Cardiac fibroblast (primary cell): ENCODE measurements at places on chromosomes 7 and 10.

DNA sequence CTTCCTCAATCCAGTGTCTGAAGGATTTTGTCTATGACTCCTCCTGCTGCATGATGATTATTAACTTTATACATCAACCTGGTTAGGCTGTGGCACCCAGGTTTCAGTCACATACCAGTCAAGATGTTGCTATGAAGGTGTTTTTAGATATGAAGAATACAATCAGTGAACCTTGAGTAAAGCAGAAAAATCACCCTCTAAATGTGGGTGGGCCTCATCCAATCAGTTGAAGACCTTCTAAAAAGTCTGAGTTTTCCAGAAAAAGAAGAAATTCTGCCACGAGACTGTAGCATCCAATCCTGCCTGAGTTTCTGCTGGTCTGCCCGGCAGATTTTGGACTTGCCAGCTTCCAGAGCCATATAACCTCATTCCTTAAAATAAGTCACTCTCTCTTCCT lies 126.1 kb upstream of the FRMD4A start:
- DNase-seq: no peak

DNA sequence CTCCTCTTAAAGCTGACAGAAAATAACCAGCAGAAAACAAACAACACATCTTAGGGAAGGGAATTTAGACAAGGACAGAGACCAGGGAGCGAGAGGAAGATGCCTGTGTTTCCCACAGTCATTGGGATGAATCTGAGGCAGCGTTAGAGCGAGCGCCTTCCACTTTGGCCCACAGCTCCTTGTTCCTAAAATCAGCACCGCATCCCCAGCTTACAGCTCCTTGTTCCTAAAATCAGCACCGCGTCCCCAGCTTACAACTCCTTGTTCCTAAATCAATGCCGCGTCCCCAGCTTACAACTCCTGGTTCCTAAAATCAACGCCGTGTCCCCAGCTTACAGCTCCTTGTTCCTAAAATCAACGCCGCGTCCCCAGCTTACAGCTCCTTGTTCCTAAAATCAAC lies 593.3 kb downstream of the PTPRN2 start:
- DNase-seq: no peak

- no peak for DNase-seq
Observed at GRCh38 chr10:119177708-119178371, 772 bp downstream of the PRDX3 start.

DNA sequence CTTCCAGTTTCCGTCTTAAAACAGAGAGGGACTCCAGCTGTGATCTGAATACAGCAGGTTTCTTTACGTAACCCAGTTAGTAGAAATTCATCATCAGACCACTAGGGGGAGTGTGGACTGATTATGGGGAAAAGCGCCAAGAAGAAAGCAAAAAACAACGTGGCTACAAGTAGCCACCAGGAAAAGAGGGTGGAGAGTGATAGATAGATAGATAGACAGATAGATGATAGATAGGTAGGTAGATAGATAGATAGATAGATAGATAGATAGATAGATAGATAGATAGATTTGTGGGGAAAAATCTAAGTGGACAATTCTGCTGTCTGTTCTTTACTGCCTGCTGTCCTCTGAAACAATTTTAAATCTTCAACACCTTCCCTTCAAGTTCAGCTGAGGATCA lies 12.7 kb upstream of the AKR1B10 start:
- DNase-seq: peak; percentile 93

DNA sequence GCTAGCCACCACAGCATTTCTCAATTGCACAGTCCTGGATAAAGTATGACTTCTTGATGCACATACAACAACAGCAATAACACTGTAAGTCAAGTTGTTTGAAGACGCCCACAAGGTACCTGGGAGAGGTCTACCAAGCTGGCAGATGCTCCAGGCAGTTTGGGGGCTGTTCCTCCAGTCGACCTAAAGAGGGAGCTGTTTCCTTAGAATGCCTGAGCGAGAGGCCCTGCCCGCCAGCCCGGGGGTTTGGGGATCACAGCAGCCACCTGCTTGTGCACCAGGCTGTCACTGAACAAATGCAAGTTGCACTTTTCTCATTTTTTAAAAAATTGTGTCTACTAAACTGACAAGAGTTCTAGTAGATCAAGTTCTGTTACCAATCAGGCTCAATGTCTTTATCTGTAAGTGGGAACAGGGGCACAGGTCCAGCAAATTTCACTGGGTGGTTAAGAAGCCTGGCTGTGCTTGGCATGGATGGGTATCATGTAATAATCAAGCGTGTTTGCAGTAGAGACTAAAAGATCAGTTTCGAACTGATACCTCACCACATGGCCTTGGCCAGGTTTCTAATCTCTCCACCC lies 193.8 kb upstream of the ADO start:
- peak; percentile 66 for DNase-seq

- no peak for DNase-seq
Observed at GRCh38 chr7:95725205-95725604, 47.1 kb upstream of the DYNC1I1 start.

DNA sequence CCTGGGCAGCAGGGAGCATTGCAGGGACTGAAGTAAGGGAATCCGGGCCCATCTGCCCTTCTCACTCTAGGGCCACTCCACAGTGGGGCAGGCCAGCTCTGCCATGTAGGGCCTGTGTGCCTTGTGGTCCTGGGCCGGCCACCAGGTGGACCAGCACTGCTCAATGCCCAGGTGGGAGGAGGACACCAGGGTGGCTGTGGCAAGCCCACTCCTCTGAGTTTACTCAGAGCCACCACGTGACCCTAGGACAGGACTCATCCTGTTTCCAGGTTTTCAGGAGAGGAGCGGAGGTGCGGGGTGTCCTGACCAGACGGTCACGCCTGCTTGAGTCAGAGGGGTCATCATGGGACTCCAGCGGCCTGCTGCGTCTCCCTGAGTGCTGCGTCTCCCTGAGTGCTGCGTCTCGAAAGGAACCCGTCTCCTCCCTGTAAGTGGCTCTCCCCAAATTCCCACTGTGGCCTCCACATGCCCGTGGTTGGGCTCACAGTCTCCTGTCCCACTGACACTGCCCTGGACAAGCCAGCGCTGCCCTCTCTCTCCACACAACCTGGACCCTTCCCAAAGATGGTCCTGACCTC lies 2.9 kb downstream of the CFAP46 start:
- DNase-seq: no peak

- DNase-seq: no peak
Observed at GRCh38 chr10:15678851-15679250, 40.9 kb downstream of the ITGA8 start.

- DNase-seq: peak; percentile 26
Observed at GRCh38 chr10:110360857-110361474, 56.2 kb upstream of the SMNDC1 start.

DNA sequence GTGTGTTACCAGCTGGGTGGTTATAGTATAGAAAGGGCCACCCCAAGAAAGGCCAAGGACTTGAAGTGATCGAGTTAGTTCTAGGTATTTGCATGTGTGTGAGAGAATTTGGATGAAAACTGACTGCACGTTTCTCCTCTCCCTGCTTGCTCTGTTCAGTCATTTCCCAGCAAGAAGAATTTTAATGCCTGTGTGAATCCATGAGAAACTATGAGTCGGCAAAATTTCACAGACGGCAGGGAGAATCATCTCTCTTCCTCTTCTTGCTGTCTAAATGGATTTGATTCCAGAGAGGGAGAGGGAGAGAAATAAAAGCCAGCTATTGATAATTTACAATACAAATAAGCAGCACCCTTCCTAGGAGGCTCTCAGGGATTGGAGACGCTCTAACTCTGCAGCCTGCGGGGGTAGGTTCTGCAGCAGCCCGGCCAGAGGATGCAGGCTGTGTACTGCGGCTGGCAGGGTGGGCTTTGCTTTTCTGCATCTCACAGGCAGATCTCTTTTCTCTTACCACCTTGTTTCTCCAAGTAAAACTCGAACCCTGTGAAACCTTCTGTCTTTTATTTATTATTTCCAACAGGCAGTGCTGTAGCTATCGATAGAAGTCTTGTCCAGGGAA lies 183.6 kb downstream of the TCF7L2 start:
- peak; percentile 74 for DNase-seq

GRCh38 chr7:25864943-25865751 lies 286.9 kb upstream of the NFE2L3 start:
- DNase-seq: no peak

GRCh38 chr7:104174798-104175197 lies 33.0 kb downstream of the ORC5 start:
- DNase-seq: no peak

- no peak for DNase-seq
Observed at GRCh38 chr7:51606601-51607154, 290.1 kb upstream of the COBL start.

DNA sequence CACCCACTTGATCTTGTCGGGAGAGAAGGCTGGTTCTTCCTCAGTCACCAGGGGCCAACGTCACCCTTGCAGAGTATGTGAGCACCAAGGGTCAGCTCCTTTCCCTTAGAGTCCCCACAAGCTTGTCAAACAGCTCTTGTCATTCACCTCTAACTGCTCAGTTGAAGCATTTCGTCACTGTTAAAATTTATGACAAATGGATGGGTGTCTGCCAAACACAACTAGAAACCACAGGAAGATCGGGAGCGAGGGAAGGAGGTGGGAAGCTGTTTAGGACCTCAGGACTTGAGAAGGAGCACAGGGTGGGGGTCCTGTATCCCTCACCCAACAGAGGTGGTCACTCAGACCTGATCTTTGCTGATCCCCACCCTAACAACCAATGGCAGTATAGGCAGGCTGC lies 373.3 kb upstream of the IGFBP3 start:
- DNase-seq: no peak

DNA sequence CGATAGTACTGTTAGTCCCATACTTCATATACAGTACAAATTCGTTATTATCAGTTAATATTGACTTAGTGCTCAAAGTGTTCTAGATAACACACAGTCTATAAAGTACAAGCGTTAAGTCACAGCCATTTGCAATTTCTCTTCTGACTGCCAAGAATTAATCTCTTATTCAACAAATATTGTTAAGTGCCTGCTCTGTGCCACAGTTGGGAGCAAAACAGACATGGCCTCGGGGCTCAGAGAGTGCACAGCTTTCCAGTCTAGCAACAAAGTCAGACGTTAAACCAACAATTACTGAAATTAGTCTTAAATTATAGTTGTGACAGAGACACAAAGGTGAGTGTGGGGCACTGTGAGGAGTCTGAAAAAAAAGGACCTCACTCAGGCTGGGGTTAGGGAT lies 113.0 kb upstream of the DPP6 start:
- DNase-seq: no peak

DNA sequence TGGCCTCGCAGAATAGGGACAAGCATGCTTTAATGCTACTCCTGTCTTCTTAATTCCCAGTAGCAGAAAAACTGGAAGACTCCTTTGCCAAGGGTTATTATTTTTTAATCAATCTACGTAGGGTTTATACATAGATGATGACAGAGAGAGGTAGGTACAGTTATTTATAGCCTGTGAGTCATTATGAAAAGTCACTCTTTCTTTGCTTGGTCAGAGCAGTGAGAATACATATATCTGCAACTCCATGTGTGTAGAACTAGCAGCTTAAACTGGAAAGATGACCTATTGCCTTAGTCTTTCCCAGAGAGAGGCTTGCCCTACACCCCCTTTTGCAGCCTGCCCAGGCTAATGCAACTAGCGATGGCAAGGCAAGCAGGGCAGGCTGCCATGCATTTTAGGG lies 1050.6 kb downstream of the NRG3 start:
- no peak for DNase-seq

- no peak for DNase-seq
Observed at GRCh38 chr10:103441611-103442010, 10.6 kb downstream of the CALHM2 start.

- DNase-seq: no peak
Observed at GRCh38 chr7:151628846-151629604, 109.3 kb upstream of the RHEB start.

GRCh38 chr10:127976286-127976685 lies 69.4 kb downstream of the PTPRE start:
- peak; percentile 41 for DNase-seq

DNA sequence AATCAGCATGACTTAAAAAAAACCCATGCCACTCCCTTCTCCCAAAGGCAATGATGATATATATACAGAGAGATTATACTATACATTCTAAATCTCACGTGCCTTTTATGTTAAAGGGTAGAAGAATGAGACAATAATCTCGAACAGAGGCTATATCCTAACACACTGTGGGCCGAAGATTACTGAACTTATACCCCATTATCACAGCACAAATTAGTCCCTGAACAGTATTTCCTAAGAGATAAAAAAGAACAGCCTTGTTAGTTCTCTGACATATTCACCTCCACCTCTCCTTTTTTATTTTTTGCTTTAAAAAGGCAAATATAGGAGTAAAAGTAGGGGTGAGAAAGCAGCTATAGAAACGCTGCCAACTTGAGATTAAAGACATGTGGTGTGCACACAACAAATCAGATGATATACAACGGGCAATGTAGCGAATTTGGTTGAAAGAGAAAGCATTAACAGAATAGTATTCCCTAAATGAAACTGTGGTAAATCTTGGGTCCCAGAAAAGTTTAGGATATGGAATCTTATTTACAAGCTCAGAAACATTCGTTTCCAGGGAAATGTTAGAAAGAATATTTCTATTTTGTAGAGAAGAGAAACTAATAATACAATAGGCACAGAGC lies 69.5 kb downstream of the JMJD1C start:
- DNase-seq: peak; percentile 45

- no peak for DNase-seq
Observed at GRCh38 chr10:117472872-117473271, 69.7 kb upstream of the EMX2 start.

DNA sequence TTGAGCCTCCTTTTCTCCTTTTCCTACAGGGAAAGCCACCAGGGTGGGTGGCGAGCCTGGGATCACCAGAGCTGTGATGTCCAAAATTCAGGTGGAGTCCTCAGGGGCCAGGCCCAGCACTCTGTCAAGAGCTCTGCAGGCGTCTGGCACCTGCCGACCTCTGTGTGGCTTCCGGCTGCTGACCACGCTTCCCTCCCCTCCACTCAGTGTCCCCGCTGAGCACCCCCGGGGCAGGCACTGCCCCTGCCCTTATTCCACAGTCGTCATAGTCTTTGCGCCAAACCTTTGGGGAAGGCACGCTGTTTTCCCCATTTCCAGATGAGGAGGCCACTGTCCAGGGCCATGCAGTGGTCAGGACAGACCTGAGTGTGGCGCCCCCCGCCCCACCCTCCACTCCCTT lies 7.5 kb downstream of the MTG1 start:
- no peak for DNase-seq

DNA sequence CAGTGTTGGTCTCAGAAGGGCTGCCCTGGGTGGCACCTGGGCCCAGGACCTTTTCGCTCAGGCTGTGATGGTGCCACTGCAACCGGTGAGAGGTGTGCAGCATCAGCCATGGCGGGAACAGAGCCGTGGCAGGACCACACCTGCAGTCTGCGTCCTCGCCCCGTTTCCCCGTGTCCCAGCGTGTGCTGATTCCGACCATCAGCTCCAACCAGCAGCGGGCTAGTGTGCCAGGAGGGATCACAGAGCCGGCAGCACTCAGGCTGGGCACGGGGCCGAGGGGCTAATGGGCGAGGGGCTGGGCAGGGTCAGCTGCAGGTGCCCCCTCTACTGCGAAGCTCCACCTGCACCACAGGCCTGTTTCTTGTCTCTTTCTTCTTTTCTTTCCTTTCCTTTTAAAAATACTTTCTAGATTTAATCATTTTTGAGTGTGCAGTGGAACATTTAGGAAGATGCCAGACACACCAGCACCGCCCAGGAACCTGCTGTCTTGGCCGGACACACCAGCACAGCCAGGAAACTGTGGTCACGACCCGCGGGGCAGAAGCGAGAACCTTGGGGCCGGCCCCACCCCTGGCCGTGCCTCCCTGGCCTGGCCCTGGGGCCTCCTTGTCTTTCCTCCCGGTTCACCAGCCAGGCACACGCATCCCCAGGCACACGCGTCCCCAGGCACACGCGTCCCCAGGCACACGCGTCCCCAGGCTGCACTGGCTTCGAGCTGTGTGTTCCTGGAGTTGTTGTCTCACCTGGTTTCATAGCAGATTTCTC lies 34.6 kb downstream of the ADGRA1 start:
- no peak for DNase-seq

GRCh38 chr7:18762189-18762588 lies 266.6 kb downstream of the HDAC9 start:
- DNase-seq: peak; percentile 90
